Activated CD4-positive, alpha-beta T cell treated with anti-CD3 and anti-CD28 coated beads for 24 hours (primary cell): ENCODE measurements at places on chromosomes 2 and 18.

GRCh38 chr18:45081566-45082181 is 401.0 kb downstream of the SETBP1 start:
- DNase-seq: no peak

DNA sequence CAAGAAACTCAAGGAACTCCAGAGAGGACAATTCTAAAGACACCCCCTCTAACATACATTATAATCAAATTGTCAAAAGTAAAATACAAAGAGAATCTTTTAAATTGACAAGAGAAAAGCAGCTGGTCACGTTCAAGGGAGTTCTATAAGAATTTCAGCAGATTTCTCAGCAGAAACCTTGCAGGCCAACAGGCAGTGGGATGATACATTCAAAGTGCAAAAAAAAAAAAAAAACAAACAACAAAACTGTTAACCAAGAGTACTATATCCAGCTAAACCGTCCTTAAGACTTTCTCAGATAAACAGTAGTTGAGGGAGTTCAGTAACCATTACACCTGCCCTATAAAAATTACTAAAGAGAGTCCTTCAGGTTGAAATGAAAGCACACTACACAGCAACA is 33.9 kb downstream of the CCDC138 start:
- DNase-seq: no peak

GRCh38 chr2:38097258-38097987 is 21.5 kb upstream of the CYP1B1 start:
- no peak for DNase-seq

- DNase-seq: no peak
Observed at GRCh38 chr18:22152093-22152492, 17.3 kb upstream of the GATA6 start.

DNA sequence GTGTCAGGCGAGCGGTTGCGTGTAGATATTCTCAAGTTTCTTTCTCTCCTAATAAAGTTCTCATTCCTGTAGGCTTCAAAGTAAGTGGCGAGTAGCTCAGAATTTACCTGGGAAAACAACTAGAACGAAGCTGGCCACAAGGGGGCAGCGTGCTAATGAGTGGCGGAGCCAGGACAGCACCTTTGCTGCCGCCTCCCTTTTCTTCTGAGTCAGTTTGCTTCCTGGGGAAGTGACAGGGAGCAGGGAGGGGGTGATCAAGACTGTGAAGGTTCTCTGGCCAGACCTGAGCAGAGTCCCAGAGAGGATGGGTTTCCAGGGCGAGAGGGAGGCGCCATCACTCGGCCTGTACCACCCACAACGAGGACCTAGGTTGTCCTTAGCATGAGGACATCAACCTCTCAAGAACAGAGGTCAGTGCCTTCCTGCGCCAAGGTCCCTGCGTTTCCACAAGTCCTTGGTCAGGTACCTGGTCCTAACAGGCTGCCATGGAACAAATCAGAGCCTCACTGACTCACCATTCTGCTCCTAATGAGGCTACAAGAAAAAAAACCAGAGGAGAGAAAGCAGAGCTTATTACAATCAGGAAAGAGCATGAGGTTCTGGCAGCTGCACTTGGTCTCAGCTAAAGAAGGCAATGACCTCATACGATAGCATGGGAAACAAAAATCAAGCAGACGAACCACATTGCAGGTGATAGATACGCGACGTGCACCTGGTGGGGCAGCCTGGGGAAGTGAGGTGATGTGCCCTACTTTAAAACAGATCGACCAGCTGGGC is 98.7 kb downstream of the PLB1 start:
- peak; percentile 83 for DNase-seq

DNA sequence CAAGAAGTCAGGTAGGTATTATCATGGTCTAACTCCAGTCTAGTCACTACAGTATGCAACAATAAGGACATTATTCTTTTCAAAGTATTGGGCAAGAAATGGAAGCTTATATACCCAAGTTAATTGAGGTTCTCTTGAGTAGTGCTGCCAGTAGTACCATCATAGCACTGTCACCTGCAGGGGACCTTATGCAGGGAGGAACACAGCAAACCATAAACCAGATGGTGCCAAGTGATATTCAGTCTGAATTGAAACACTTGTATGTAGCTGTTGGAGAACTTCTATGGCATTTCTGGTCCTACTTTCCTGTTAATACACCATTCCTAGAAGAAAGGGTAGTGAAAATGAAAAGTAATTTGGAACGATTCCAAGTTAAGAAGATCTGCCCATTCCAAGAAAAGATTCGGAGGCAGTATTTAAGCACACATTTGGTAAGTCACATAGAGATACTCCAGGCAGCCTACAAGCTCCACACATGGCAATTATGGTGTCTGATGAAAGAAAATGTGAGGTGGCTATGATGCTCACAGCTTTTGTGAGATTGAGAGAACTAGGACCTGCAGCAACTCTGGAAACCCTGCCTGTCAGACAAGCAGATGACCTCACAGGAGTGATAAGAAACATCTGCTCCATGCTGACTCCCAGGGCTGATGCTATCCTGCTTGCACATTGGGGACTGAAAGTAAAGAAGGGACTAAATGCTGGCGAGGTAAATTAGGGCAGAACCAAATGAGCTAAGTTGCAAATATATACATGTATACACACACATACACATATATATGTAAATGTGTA is 174.7 kb downstream of the MC4R start:
- DNase-seq: no peak

DNA sequence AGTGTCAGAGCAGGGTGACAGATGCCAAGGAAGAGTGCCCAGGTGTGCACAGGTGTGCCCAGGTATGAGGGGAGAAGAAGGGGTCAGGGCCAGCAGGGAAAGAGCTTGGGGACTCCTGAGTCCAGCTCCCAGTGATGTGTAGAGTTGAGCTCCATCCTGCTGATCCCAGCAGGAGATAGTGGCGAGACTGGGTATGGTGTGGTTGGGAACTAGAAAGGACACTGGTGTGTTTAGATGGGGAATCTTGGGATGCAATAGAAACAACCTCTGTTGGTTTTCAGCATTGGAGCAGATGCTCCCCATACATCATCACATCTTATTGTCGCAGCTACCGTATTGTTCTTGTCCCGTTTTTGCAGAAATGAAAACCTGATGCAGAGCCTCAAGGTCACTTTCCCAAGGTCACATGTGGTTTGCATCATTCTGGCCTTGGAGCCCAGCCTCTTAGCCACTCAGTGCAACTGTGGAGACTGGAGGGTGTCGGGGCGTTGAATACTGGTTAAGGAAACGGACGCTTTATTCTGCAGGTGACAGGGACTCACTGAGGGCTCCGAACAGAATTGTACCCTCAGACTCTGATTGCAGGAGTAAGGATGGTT is 166.7 kb downstream of the AGAP1 start:
- no peak for DNase-seq

- DNase-seq: no peak
Observed at GRCh38 chr18:13438507-13439056, 220.0 kb downstream of the LDLRAD4 start.

DNA sequence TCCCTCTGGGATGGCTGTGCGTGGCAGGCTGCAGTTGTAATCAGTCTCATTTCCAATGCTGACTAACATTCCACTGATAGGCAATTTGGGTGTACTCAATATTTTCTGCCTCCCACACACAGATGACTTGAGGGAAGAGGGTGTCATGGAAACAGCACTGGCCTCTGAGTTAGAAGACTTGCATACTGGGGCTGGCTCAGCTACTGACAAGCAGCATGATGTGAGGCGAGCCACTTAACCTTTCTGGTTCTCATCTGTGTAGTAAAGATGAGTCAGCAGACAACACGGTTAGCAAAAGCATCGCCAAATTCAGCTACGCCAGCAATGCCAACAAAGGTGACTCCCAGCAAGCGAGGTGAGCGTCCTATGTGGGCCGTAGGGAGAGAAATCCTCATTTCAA is 73.5 kb downstream of the COLEC12 start:
- DNase-seq: no peak

GRCh38 chr2:224308272-224308911 is 93.5 kb downstream of the FAM124B start:
- DNase-seq: no peak

- DNase-seq: peak; percentile 39
Observed at GRCh38 chr2:235779444-235779896, 285.6 kb downstream of the AGAP1 start.

- DNase-seq: no peak
Observed at GRCh38 chr2:30701782-30702181, 105.5 kb downstream of the CAPN13 start.

DNA sequence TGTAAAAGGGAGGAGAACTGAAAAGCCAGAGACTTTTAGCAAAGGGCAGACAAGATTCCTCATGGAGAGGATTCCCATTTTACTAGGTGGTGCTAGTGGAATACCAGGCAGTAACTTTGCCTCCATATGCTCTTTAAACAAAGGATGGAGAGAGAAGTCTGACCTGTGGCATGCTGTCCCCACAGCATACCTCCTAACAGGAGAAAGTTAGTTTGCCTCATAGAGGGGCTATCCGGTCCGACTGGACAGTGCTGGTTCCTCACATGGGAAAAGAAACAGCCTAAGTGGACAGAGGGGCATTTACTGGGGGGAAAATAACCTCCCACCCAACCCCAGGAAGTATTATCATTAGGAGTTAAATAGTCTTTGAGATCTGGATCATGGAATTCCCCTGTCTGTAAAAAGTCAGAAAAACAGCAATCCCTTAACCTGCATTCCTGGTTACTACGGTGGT is 31.6 kb upstream of the GMCL1 start:
- DNase-seq: no peak

DNA sequence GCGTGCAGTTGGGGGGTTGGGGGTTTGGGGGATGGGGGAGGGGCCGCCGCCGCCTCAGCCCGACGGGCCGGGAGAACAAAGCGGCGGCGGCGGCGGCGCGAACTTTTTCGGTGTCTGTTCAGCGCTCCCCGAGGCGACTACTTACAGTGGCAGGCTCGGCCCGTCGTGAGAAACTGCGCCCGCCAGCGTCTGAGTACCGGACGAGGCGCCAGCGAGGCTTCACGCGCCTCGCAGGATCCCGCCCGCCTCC is 172 bp downstream of the PRKD3 start:
- DNase-seq: no peak

- DNase-seq: no peak
Observed at GRCh38 chr2:230878599-230879188, 14.0 kb downstream of the ITM2C start.

DNA sequence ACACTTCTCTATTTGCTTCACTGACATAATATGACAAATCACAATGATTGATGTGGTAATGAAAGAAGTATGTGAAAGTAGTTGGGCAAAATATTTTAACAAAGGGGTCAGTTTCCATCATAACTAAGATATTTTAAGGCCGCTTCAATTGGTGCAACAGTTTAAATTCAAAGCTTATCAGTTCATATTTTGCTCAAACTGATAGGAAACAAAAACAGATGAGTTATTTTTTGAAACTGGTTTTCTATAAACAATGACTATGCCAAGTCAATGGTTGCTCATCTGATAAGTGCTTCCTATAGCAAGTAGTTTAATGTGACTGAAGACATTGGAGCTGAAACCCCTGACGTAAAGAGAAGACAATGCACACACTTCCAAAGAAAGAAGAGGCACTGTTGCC is 1290.7 kb downstream of the SUCLG1 start:
- DNase-seq: no peak

- DNase-seq: no peak
Observed at GRCh38 chr18:79403723-79404566, 8.2 kb downstream of the NFATC1 start.

GRCh38 chr2:15563227-15564100 is 2.3 kb upstream of the NBAS start:
- DNase-seq: no peak

GRCh38 chr2:100813527-100813926 is 6.4 kb upstream of the NPAS2 start:
- no peak for DNase-seq

DNA sequence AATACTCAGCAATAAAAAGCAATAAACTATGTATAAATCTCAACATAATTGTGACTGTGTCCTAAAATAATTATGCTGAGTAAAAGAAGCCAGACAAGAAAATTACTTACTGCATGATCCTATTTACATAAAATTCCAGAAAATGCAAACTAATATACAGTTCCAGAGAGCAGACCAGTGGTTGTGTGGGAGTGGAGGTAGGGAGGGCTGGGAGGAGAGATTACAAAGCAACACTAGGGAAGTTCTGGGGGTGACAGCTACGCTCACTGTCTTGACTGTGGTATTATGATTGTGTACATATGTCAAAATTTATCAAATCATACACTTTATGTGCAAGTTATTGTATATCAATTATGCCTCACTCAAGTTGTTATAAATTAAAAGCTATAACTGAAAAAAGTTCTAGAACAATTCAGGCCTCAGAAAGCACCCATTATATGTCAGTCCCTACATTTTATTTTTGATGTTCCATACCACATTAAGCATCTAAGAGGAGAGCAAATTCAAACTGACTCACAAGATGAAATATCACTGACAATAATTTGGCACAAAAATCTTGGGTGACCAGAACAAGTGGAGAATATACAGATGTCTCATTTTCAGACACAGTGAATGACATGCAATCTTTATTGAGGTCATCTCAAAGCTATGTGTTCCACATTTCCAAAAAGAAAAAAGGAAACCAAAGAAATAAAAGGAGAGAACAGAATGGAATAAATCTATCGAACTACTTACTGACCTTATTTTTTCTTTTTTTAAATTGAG is 85.1 kb downstream of the ANTXR1 start:
- no peak for DNase-seq

DNA sequence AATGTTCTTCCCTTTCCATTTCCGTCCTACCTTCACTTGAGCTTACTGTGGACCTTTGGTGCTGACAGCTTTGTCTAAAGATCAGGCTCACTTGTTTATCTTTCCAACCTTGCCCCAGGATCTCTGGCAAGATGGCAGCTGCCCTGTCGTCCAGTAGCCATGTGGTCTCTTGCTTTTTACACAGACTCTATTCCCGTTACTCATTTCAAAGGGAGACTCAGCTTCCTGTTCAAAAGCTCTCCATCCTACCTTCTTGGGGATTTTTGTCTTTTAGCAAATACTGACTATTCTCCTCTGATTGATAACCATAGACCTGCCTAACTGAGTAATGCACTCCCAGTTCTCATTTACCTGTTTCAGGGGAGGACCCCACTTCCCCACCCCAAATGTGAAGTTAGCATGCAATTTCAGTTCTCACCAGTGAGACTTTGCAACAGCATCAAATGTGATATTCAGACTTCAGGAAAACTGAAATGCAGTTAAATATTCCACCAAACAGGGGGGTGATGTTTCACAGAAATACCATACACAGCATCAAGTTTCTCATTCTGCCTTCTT is 184.4 kb downstream of the MYO3B start:
- no peak for DNase-seq

DNA sequence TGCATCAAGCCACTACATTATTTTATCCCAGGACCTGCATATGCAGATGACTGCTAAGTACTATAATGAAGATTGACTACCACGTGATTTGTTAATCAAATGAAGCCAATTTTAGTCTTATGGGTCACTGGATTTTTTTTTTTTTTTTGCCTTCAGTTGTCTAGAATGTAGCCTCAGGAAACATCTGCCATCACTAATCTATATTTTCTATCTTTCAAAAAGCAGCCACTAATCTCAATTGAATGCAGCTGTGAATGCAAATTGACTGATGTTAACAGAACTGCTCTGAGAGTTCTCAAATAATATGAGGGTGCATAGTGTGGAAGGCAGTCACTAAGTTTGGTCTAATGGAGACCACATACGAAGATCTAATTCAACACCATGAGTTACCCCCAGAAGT is 106.3 kb downstream of the ABCA12 start:
- DNase-seq: no peak

- no peak for DNase-seq
Observed at GRCh38 chr2:70412294-70413070, 110.6 kb upstream of the FAM136A start.

GRCh38 chr2:62204998-62205496 is 9.1 kb downstream of the B3GNT2 start:
- DNase-seq: no peak

GRCh38 chr2:144606466-144607095 is 86.7 kb upstream of the ZEB2 start:
- no peak for DNase-seq

- DNase-seq: no peak
Observed at GRCh38 chr2:28674062-28674712, 77.4 kb upstream of the PPP1CB start.
